Activated CD4-positive, alpha-beta T cell treated with anti-CD3 and anti-CD28 coated beads, Interleukin-2, amount 10 ng/mL, durations not matched to agents 7 days and 5 days (primary cell): ENCODE measurements at places on chromosomes 11 and 22.

GRCh38 chr22:45226503-45227186 is 14.0 kb downstream of the KIAA0930 start:
- no peak overlapping the region for H3K27ac ChIP-seq
- peaks cover 2% of the 10 kb centered on the region for H3K4me1 ChIP-seq
- no peak for DNase-seq
- no peaks in the 10 kb centered on the region for H3K36me3 ChIP-seq
- no peak overlapping the region for H3K4me3 ChIP-seq

DNA sequence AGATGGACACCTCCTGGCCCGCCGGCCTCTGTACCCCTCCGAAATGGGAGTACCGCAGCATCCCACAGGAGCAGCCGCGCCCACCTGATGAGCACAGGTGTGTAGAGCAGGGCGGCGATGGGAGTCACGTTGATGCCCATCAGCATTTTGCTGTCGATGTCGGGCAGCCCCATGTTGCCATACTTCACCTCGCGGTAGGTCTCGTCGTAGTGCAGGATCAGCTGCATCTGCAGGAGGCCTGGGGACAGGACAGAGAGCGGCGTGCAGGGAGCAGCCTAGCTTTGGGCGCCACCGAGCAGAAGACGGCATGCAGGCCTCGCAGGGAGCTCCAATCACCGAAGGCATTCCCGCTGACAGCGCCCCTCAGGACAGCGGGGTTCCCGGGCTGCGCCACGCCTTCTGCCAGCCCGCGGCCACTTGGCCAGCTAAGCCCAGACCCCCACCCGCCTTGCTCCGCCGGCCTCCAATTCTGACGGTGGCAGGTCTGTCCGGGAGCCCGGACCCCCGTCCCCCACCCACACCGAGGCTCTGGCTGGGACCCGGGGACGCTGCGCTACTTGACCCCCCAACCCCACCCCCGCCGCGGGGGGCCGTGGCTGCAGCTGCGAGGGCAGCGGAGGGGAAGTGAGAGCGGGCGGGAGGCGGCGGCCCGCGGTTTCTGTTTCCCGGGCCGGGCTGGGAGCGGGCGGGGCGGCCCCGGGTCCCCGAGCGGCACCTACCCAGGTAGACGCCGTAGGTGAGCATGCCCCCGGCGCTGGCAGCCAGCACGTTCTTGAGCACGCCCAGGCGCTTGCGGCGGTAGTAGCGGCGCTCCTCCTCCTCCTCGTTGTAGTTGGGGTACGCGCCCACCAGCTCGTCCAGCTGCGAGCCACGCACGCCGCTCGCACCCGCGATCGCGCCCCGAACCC is 705 bp downstream of the UNC93B1 start:
- H3K27me3 ChIP-seq = no peaks in the 10 kb centered on the region
- peak; percentile 61 for DNase-seq
- H3K4me3 ChIP-seq = peak overlapping the region; percentile 86
- peak overlapping the region; percentile 85 for H3K27ac ChIP-seq
- H3K4me1 ChIP-seq = peaks cover 32% of the 10 kb centered on the region

- H3K4me3 ChIP-seq = no peak overlapping the region
- H3K4me1 ChIP-seq = peaks cover 17% of the 10 kb centered on the region
- peaks cover 24% of the 10 kb centered on the region for H3K27me3 ChIP-seq
- H3K36me3 ChIP-seq = peaks cover 2% of the 10 kb centered on the region
Observed at GRCh38 chr11:10728789-10729472, 22.1 kb upstream of the CTR9 start.

DNA sequence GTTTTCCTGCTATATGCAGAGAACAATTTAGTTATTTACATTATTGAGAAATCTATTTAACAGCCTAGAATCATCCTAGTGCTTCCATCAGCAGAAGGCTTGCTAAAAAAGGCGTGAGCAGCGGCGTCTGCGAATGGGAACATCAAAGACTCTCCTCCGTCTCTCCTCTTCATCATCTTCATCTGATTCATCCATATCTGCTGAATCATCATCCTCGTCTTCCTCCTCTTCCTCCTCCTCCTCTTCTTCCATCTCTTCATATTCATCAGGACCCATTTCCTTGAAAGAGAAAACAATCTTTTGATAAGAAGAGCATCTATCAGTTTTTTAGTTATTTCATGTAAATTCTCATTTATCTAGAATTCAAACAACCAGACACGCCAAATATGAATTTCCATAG is 5.6 kb upstream of the CD59 start:
- H3K27me3 ChIP-seq = peaks cover 11% of the 10 kb centered on the region
- peaks cover 4% of the 10 kb centered on the region for H3K4me1 ChIP-seq
- DNase-seq = no peak
- no peak overlapping the region for H3K4me3 ChIP-seq

DNA sequence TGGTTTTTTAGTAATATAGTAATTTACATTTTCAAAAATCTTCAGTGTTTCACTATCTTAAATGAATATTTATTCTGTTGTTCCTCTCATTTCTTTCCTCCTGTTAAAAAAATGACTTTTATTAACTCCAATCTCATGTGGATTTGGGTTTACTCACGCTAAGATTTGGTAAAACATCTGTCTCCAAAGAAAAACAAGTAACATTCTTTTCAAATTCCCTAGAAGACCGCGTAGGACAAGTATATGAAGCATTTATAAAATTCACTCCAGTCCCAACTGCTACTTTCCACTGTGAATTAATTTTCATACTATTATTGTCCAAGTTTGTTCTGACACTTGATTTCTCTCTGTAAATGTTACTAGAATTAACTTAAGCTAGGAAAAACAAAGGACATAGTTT is 26.2 kb downstream of the SBF2 start:
- no peaks in the 10 kb centered on the region for H3K36me3 ChIP-seq
- H3K27ac ChIP-seq = no peak overlapping the region
- no peaks in the 10 kb centered on the region for H3K4me1 ChIP-seq
- no peaks in the 10 kb centered on the region for H3K27me3 ChIP-seq
- no peak overlapping the region for H3K4me3 ChIP-seq
